ENCODE measurements at places on chromosomes 4 and X.
A peak's percentile ranks its signal among the peaks of the same experiment; 100 is the strongest.

DNA sequence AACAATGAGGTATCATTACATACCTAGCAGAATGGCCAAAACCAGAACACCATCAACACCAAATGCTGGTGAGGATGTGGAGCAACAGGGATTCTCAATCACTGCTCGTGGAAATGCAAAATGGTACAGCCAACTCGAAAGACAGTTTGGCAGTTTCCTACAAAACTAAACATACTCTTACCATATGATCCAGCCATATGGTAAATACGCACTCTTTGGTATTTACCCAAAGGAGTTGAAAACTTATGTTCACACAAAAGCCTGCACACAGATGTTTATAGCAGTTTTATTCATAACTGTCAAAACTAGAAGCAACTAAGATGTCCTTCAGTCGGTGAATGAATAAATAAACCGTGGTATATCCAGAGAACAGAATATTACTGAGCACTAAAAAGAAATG lies 7.8 kb downstream of the CASP3 start:
- DNase-seq, result no peak

DNA sequence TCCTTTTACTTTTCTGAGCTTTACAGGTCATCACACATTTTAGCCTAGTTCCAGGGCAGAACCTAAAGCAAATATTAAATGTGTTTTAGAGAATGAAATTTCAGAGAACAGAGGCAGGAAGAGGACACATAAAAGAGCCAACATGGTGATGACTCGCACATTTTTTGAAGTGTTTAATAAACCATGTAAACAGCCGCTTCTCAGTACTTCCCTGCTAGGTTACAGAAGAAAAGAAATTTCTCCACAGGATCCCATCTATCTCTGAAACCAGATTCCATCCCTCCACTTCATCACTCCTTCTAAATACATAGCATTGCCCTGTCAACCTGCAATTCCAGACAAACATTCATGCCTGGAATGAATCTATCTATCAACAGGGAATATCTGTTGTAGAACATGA lies 949.5 kb upstream of the PCDH7 start:
- DNase-seq, result no peak

DNA sequence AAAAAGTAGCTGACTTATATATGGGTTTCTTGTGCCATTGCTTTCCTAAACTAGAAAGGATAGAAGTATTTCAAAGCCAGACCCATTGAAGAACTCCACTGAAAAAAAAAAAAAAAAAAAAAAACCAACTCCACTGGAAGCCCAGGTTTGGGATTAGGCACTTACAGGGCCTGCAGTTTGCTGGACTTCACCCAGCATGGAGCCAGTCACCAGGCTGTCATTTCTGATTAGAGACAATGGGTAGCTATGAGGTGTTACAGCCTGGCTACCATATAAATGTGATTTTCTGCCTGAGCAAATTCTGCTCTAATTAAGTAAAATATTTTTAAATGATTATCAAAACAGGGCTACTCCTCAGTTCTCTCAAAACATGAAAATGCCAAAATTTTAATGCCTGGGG lies 49.5 kb downstream of the HS6ST2 start:
- DNase-seq, result peak; percentile 12

DNA sequence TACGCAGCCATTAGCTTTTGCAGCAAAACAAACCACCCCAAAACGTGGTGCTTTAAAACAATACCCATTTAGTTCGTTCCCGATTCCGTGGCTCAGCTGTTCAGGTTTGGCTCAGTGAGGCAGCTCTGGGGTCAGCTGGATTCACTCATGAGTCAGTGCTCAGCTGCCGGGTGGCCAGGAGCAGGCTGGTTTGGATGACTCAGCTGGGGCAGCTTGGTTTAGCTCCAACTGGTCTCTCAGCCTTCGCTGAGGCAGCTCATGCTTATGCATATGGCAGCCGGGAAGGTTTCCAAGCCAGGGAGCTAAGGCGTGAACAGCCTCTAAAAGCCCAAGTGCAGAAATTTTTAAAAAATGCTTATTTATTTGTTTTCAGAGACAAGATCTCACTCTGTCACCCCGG lies 13.3 kb upstream of the CD99 start:
- no peak for DNase-seq

- no peak for DNase-seq
Observed at GRCh38 chr4:101037938-101038413, 309.4 kb downstream of the PPP3CA start.
